Stimulated activated CD4-positive, alpha-beta T cell treated with anti-CD3 and anti-CD28 coated beads, Interleukin-1b, Interleukin-23, amount 100 ng/mL, for 48 hours (primary cell): ENCODE measurements at places on chromosomes 7 and 10.

- DNase-seq = no peak
Measured at GRCh38 chr7:77727936-77728701, 31.9 kb downstream of the RSBN1L start.

DNA sequence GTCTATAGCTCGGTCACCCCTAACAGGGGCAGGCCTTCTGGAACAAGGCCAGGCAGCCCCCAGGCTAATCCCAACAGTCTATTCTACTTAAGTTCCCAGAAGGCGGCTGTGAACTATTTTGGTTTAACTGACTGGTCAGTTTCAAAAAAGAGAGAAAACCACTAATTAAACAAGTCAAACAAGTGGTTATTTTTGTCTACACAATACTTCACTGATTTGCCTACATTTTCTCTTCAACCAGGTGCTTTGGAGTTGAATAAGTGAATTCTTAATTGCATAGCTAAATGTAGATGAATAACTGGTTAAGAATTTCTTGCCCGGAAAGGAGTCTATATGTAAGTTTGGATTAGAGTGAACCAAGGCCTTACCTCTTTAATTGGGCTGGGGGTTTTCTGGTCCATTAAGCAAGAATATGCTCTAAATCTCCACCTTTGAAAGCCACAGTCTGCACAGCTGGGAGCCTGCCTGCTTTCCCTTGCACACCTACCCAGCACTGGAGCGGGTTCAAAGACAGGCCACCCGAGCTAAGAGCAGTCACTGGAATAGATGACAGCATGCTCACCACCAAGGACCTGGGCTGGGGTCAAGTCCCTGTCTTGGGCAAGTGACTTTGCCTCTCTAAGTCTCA lies 70.4 kb downstream of the TBXAS1 start:
- no peak for DNase-seq

- DNase-seq = peak; percentile 74
Measured at GRCh38 chr10:133335246-133336117, 1.2 kb downstream of the CALY start.

DNA sequence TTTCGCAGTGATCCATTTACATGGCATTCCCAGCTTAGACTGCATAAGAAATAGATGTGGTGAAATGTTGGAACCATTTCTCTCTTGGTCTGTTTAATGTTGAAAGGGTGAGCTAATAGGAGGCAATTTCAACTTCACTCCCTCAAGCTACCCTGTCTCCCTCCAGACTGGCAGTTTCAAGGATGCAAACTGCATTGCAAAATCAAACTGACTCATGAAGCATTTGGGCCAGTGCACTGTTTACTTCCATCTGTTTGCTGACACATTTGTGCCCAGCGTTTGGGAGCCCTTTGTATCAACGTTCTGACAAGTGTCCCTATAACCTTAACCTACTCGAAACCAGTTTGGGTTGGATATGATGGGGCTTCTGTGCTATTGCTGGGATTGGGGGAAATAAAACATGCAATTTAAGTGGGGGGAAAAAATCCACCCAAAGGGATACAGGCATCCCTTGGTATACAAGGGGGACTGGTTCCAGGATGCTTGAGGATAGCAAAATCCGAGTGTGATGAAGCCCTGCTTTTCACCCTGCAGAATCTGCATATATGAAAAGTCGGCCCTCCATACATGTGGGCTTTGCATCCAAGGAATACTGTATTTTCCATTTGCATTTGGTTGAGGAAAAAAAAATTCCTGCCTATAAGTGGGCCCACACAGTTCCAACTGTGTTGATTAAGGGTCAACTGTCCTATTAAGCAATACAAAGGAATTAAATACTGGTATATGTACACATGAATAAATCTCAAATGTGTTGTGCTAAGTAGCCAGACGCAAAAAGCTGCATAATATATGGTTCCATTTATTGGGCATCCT lies 15.6 kb downstream of the RHEB start:
- DNase-seq = no peak
